ENCODE measurements at places on chromosomes 7 and 10.

DNA sequence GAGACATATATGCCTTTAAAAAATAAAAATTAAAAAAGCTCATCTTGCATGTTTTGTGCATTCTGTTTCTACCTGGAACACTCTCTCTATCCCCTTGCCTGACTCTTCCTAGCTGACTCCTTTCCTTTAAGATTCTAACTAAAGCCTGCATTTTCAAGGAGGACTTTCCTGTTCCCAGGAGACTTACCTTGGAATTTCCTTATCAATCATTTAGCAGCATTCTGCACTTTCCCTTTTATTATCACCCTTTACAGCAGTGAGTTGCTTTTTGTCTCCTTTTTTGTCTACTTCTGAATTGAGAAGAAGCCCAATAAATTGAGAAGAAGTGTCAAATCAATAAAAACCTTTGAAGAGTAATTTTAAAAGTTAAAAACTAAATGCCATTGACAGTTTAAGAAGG, 142.2 kb upstream of the TMEM196 start:
- no peak for DNase-seq

- DNase-seq = no peak
Measured at GRCh38 chr7:35530124-35531109, 164.5 kb downstream of the HERPUD2 start.

- DNase-seq = no peak
Measured at GRCh38 chr7:55827577-55827976, 35.0 kb downstream of the SEPTIN14 start.

- DNase-seq = no peak
Measured at GRCh38 chr7:144632724-144633123, 203.1 kb downstream of the TPK1 start.

DNA sequence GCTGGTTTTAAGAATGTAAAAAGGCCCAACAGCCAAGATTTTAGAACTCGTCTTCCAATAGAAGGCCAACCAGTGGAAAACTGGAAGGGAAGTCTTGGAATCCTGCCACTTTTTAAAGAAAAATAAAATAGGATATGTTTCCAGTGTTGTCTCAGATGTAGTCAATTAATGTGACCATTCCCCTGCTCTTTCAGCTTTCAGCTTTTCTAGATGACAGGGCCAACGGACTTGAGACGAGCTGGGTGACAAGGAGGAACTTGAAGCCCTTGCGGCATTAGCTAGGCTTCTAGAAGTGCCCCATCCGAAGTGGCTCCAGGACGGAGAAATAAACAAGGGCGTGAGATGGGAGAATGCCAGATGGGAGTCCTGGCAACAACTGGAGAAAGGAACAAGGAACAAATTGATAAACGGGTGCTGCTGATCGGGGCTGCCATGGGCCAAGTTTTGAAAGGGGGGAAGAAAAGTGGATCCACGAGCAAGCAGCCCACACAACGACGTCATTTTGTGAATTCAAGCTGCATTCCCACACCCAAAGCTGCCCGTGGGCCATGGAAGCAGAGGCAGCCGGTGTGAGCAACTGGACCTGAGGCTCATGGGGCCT, 42.3 kb downstream of the CTBP2 start:
- DNase-seq = no peak

- no peak for DNase-seq
Measured at GRCh38 chr7:106482091-106482490, 178.9 kb downstream of the CCDC71L start.

DNA sequence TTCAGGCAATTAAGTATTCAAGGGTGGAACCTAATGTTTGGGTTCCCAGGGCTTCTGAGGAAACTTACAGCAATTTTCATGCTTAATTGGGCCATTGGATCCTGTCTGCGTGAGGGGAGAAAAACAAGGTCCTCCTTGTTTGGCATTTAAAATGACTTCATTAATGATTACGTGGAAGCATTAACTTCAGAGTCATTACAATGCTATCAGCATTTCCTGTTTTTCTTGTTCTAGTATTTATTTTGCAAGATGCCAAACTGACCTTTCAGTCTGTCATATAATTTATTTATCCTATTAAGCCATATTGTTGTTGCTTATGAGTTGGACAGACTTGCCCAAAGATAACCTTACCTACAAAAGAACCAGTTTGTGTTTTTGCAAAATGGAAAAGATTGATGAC, 324.1 kb upstream of the LRRN3 start:
- no peak for DNase-seq
